ENCODE measurements at places on chromosomes 16 and 17.

DNA sequence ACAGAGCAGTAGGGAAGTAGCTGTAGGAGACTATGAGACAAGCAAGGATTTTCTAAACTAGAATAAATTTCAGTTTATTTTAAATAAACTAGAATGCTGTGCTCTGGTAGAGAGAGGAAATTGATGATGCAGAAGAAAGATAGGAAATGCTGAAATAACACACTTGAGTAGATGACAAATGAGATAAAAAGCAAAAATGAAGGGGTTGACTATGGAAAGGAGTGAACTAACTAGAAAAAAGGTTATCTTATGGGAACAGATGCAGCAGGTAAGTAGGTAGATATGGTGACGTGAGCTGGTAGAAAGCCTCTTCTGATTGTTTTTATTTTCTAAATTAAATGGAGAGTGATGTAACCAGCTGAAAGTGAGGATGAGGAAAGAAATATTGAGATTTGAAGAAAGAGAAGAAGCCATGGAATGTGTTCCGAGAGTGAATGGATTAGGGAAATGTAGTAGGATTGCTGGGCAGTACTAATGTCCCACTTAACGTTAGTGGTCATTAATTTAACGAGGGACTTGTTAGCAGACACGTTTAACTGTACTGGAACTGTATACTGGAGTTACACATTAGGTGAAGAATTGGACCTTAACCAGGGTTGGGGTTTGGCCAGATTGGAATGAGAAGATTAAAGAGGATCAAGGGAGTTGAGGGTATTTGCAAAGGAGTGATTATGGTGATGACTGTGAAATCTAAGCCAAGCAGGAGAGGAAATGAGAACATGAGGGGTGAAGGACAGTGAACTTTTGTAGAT, 196.5 kb downstream of the TANC2 start:
- DNase-seq = no peak

DNA sequence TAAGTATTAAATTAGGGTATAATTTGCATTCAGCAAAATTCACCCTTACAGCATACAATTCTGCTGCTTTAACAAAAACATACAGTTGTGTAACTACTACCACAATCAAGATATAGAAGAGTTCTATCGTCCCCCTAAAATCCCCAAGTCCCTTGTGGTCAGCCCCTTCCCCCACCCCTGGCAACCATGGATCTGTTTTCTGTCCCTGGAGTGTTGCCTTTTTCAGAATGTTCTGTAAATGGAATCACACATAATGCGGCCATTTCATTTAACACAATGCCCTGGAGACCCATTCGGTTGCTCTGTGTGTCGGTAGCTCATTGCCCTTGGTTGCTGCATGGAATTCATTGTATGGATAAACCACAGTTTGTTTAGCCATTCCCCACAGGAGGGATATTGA, 190.2 kb downstream of the IRX5 start:
- DNase-seq = no peak

GRCh38 chr16:27722892-27723450, 173.0 kb downstream of the KATNIP start:
- no peak for DNase-seq

GRCh38 chr17:3722716-3723115, 987 bp upstream of the HASPIN start:
- DNase-seq = no peak

DNA sequence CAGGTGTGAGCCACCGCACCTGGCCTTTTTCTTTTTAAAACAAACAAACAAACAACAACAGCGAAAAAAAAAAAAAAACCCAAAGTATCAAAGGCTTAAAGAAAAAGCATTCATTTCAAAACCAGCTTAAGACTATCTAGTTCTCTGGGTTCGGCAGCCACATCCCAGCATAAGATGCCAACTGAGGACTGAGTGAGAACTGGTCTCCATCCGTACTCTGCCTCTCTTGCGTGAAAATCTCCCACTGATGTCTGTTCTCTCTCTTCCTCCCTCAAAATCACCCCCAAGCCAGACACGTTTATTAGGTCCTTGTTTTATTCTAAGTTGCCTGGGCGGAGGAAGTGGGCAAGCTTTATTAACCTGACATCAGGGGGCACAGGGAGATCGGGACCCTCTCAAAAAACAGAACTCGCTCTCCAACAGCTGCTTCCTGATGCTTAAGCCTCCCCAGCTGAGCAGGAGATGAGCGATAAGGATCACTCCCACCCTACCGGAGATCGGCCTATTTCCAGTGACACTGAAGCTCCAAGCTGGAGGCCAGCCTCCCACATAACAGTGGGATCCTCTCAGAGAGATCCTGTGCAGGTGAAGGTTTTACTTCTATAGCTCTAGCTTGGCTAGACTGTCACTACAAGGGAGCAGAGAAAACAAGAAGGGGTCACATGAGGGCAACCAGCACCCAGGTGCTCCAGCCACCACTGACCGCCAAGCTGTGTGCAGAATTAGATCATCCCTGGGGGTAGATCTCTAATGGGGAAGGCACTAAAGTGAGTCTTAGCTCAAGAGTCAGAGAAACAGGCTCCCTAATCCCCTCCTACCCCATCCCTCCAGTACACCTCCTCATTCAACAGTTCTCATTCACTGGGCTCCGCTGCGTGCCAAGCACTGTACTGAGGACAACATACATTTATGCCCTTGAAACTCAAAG, 13.6 kb downstream of the CDC42EP4 start:
- DNase-seq = no peak
